ENCODE measurements at places on chromosomes 2 and 18.
A peak's percentile ranks its signal among the peaks of the same experiment; 100 is the strongest.

DNA sequence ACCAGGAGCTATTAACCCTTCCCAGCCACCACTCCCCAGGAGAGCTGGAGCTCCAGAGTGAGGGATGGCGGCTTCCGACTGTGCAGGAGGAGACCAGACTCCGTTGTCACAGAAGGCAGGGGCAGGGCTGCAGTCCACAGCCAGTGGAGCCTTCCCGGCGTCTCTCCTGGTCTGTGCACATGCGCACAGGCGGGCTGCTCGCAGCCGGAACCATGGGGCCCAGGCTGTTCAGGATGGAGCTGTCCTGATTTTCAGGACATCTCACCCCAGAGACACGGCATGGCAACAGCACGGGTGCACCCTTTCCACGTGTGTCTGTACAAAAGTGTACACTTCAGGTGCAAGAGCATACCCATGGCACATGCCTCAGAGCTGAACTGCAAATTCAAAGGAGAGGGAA is 28.9 kb downstream of the EIPR1 start:
- no peak for DNase-seq

DNA sequence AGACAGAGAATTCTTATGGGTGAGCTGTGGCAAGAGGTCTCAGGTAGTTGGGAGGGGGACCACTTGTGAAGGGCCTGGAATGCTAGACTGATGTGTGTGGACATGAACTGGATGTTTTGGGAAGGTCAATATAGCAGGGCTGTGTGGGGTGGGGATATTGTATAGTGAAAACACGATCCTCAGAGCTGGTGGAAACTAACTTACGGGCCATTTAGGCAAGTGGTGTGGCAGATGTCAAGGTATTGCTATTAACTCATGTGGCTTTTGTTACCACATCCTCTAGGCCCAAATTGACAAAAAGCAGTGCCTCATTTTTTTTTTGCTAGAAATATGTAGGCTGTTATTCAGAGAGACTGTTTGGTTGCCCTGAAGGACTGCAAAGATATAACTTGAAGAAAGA is 8.0 kb upstream of the GALNT1 start:
- no peak for DNase-seq

GRCh38 chr2:172408143-172408766 is 19.1 kb upstream of the ITGA6 start:
- no peak for DNase-seq

- no peak for DNase-seq
Measured at GRCh38 chr18:64331419-64331818, 182.5 kb upstream of the LINC00305 start.

- DNase-seq, result no peak
Measured at GRCh38 chr2:164314148-164314547, 307.1 kb downstream of the GRB14 start.

GRCh38 chr2:231530099-231531011 is at the start of gene NMUR1:
Gene NMUR1, minus strand, starts transcription at chr2:231530445. Its CDS starts 84 bp downstream, at chr2:231530361.
- DNase-seq, result no peak

- no peak for DNase-seq
Measured at GRCh38 chr2:165450156-165450555, 19.3 kb upstream of the CSRNP3 start.

- no peak for DNase-seq
Measured at GRCh38 chr18:36700955-36701354, 127.8 kb downstream of the TPGS2 start.

DNA sequence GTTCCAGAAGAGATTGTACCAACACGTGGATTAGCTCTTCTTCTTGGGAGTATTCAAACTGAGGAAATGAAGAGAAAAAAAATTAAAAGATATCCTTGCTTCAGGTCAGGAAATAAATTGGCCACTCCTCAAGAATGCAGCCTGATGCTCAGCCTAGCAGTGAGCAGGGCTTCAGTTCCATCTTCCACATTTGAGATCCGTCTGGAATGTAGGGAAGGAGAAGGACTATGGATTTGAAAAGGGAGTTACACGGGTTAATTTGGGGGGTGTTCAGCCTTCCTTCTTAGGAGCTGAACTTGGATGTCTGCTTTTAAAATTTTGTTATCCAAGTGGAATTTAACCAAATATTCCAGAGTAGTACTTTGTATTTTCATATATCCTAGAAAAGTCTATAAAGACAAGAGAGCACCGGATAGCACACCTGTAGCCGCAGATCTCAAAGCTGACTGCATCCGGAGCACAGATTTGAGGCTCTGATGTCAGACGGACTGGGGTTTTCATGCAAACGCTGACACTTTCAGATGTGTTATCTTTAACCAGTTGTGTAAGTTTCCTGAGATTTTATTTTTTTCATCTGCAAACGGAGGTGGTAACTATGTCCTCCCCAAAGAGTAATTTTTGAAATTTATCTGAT is 99.3 kb downstream of the COPS8 start:
- DNase-seq, result no peak

DNA sequence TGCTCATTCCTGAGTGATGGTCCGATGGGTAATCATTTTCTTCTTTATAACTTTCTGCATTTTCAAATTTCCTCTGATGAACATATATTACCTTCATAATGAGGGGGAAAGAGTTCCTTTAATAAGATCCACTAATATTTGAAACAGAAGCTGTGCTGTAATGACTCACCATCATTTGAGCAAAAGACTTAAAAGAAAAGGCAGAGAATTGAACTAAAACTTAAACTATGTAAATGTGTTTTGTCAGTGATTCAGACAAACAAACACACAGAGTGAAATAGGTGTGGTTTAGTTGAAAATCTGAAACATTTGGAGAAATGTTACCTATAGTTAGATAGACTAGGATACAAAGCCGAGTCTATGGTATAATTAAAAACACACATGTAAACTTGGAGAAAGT is 209.6 kb downstream of the STK39 start:
- DNase-seq, result no peak

DNA sequence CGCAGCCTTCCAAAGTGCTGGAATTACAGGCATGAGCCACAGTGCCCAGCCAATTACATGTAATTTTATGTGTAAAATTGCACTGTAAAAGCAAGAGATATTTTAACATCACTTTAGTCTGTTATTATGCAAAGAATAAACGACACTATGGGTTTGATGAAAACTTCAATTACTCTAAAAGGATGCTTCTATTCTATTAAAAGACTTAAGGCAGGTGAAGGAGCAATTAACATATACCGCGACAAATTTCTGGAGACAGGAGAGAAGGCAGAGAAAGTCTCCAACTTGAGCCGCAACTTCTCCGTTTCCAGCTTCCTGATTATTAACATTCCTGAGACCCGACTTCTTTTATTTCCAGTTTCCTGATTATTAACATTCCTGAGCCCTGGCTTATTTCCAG is 53.7 kb downstream of the FAM210A start:
- DNase-seq, result no peak

GRCh38 chr18:3966642-3967358 is 488.3 kb downstream of the DLGAP1 start:
- DNase-seq, result no peak

- peak; percentile 15 for DNase-seq
Measured at GRCh38 chr2:183207110-183207509, 82.9 kb downstream of the NUP35 start.

GRCh38 chr2:136232456-136233172 is 114.7 kb upstream of the CXCR4 start:
- DNase-seq, result no peak

DNA sequence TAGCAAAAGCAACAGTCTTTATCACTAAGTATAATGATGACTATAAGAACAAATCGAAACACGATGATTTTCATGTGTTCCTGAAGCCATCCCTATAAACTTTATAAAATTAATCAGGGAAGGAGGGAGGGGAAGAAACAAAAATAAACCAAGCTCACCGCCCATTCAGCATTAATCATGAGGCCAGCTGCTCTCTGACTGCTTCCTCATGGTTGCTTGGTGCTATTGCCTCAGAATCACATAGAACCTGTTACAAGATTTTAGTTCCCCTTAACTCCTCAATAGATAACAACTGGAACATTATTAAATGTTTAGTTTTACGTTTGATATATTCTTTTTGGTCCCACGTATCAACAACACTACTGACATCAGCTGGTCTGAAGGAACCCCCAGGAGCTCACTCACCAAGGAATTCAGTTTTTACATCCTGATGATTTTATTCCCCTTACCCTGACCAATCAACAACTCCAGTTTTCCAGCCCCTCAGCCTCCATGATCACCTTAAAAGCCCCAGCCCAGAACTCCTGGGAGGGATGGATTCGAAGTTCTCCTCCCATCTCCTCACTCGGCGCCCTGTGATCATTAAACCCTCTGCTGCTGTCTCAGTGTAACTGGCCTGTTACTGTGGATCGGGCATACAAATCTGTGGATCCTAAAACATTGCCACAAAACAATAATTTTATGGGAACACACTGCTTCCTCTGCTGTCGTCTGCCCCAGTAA is 10.6 kb upstream of the HNRNPLL start:
- no peak for DNase-seq

- DNase-seq, result no peak
Measured at GRCh38 chr2:177165061-177165583, 47.5 kb upstream of the HNRNPA3 start.

- no peak for DNase-seq
Measured at GRCh38 chr2:6881046-6881445, 3.5 kb downstream of the RSAD2 start.

GRCh38 chr2:165827016-165827920 is 33.2 kb upstream of the GALNT3 start:
- DNase-seq, result no peak

DNA sequence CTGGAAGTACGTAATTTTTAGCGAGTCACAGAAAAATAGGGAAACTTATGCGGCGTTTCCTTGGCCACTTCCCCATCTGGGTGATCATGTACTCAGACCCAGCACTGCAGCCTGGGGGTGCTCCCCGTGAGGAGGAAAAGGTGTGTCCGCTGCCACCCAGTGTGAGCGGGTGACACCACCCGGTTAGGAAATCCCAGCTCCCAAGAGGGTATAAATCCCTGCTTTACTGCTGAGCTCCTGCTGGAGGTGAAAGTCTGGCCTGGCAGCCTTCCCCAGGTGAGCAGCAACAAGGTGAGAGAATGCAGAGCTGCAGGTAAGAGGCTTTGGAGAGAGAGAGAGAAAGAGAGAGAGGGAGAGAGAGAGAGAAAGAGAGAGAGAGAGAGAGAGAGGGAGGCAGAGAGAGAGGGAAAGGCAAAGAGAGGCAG is at the start of gene IL1R2:
IL1R2 (plus strand) TSS at position 240 of the 425 bp plus-strand sequence. CDS start 16,616 bp downstream, outside the sequence.
- no peak for DNase-seq

- no peak for DNase-seq
Measured at GRCh38 chr2:149536649-149537048, 50.9 kb downstream of the MMADHC start.

DNA sequence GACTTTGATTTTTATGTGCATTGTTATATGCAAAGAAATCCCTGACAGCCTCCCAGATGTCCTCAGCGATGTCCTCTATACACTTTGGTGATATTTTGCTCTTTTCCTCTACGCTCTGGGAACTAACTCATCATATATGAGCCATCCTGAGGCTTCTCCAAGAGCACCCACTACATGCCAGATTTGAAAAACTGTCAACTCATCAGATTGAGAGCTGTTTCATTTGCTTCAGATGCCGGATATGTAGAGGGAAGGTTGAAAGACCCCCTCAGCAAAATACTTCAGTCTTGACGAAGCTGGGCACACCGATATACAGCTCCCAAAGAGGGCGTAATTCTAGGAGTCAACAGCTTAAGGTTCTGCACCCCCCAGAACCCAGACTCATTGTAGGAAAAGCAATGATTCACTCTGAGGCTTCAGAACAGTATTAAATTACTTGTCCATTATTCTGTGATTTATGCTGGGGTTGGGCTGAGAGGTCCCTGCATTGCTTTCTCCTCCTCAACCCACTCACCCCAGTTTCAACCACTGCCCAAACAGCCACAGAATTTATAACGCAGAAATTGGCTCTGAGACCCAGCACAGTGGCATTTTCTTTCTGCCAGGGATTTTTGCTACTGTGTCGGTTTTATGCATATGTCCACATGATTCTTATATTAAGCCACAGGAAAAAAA is 341.8 kb downstream of the ALK start:
- DNase-seq, result no peak

- no peak for DNase-seq
Measured at GRCh38 chr2:112189001-112189556, 50.9 kb downstream of the FBLN7 start.

DNA sequence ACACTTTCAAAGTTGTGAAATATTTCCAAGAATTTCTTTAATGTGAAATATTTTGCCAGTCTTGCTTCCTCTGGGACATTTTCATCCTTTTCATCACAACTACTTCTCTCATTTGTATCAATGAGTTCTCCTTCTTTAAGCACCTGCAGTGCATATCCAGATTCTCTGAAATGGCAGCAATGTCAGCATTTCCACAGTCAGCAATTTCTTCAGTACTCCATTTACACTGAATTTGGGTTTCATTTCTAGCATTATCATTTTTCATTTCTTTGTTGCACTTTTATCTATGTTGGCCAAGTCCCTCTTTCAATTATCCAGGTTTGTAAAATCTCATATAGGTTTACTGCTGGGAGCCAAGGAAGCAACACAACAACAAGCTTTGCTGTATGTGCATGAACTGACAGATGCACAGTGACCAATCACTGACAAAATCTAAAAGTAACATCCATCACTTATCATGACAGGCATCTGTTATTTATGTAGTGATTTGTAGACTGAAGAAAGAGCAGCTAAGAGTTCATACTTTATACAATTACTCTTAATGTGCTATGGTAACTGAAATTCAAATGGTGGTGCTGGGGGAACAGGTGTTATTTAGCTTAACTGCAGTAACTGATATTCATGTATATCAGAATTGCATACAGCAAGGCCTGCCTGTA is 43.9 kb downstream of the SS18 start:
- DNase-seq, result no peak

DNA sequence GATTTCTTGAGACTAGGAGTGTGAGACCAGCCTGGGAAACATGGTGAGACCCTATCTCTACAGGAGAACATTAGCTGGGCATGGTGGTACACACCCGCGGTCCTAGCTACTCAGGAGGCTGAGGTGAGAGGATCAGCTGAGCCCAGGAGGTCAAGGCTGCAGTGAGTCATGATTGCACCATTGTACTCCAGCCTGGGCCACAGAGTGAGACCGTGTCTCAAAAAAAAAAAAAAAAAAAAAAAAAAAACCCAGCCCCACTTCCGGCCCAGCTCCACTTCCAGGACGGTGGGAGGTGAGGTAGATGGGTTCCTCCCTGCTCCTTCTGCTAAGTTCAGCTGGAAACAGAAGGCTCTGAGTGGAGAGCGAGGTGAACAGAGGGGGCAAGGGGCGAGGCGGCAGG is 41.4 kb upstream of the NFATC1 start:
- no peak for DNase-seq

GRCh38 chr2:11456251-11456650 is 9.7 kb downstream of the E2F6 start:
- no peak for DNase-seq

DNA sequence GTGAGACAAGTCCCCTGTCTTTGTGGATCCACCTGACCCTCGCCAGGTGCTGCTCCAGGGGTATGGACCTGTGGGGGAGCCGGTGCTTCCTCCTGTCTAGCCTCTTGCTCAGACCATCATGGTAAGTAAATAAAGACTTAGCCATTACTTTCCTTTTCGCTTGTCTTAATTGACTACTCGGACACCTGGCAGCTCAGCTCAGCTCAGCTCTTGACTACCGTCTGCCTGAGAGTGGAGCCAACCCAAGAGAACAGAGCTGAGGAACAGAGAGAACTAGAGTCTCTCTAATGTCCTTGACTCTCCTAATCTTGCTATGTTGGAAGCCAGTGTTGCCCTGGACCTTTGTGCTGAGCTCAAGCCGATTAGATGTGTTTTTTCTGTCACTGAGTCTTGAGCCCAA is 170.3 kb upstream of the CXCR4 start:
- DNase-seq, result no peak
